Activated gamma-delta T cell treated with anti-CD3 and anti-CD28 coated beads, Interleukin-2, amount 50 U/mL, for 16 hours (primary cell): ENCODE measurements at places on chromosomes 13 and 19.

DNA sequence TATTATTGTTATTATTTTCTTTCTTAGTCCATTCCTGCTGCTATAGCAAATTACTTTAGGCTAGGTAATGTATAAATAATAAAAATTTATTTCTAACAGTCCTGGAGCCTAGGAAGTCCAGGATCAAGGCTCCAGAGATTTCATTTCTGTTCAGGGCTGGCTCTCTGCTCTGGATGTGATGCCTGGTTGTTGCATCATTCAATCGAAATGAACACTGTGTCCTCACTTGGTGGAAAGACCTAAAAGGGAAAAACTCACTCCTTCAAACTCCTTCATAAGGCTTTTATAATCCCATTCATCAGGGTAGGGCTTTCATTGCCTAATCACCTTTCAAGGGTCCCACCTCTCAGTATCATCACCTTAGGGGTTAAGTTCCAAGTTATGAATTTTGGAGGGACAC is 395.0 kb downstream of the EFNB2 start:
- DNase-seq: no peak

DNA sequence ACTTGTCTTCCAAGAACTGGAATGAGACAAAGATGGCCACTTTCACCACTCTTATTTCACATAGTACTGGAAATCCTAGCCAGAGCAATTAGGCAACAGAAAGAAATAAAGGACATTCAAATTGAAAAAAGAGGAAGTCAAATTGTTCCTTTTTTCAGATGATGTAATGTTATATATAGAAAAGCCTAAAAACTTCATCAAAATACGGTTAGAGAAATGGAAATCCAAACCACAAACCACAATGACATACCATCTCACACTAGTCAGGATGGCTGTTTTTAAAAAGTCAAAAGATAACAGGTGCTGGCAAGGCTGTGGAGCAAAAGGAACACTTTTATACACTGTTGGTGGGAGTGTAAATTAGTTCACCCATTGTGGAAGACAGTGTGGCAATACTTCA is 113.3 kb upstream of the SPRY2 start:
- no peak for DNase-seq

DNA sequence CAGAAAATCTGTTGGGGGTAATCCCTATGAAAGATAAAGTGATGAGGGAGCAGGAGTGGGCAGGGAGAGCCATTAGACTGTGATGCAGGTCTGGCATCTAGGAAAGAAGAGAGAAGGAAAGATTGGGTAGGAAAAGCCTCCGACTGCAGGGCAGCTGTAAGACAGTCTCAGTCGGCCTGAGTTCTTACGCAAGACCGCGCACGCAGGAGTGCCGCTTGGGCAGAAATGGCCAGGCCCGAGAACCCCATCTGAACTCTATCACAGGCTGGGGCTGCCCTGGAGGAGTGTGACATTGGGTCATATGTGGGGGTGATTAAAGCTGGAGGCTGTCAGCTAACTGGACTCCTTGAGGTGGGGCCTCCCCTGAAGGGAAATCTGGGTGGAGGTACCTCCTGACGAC is 13.9 kb upstream of the FBXL3 start:
- no peak for DNase-seq

DNA sequence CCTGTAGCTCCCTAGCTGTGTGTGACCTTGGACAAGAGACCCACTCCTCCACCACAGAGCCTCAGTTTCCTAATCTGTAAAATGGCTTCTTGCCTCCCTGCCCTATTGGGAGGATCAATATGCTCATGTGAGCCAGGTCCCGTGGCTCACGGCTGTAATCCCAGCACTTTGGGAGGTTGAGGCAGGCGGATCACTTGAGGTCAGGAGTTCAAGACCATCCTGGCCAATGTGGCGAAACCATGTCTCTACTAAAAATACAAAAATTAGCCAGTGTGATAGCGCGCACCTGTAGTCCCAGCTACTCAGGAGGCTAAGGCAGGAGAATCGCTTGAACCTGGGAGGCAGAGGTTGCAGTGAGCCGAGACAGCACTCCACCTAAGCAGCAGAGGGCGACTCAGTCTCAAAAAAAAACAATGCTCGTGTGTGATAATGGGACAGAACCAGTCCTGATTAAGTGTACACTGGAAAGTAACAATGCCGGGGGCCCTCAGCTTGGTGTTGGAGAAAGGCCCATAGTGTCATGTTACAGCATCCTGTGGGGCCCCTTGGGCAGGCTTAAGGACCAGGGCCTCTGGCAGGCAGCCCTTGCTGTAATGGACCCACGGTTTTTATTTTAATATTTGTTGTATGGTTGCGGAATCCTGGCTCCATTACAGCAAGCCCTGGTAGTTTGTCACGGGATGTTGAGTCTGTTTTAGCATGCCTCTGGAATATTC is 6.8 kb downstream of the RPS11 start:
- no peak for DNase-seq

- no peak for DNase-seq
Measured at GRCh38 chr13:113740286-113740556, 18.8 kb upstream of the TMEM255B start.

DNA sequence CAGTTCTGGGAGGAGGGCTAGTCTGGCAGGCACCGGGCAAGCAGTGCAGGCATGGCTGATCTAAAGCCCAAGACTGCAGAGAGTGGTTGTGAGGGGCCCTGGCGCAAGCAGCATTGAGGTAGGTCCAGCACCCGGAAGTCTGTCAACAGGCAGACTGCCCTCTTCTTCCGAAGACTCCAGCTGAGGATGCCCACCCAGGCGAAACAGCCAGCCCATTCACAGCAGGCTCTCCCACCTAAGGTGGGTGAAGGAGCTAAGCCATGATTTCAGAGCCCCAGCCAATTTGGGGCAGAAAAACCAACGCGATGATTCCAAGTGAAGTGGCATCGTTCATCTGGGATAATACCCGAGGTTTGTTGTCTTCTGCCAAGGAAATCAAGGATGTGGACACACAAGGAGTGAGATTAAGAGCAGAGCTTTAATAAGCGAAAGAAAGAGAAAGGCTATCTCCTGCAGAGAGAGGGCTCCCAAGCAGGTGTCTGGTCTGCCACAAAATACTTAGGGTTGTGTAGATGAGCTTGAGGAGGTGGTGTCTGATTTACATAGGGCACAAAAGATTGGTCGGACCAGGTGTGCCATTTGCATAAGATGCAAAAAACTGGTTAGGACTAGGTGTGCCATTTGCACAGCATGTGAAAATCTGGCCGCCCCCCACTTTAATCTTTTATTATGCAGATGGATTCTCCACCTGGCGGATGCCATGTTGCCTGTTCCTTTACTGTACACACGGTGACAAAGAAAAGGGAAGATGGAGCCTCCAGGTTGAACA is 22.6 kb downstream of the FAM124A start:
- no peak for DNase-seq

DNA sequence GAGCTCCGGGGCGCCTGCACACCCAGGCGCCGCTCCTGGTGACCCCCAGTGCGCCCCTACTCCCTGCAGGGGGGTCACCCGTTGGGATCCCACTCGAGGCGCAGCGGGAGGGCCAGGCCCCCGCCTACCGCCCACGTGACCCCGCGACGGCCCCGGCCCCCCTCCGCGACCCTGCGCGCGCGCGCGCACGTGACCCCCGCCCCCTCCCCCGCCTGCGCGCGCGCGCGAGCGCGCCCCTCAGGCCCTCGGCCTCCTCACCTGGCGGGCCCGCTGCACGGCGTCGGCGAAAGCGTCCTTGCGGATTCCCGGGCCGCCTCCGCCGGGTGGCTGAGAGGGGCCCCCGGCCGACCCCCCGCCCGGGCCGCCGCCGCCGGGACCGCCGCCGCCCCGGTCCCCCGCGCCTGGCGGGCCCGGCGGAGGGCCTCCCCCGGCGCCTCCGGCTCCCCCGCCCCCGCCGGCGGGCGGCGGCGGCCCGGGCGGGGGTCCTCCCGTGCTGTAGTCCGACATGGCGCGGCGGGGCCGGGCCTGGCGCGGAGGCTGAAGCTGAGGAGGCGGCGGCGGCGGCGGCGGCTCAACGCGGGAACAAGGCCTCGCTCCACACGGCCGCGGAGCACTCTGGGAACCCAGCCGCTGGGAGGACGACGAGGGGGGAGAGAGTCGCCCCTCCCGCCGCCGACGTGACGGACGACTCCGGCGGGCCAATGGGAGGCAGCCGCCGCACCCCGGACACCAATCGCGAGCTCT is at the start of gene KHSRP:
Gene KHSRP (minus strand): TSS at position 617 of the 744 bp plus-strand sequence. CDS start 110 bp downstream, at position 507.
- no peak for DNase-seq

- no peak for DNase-seq
Measured at GRCh38 chr19:632579-633067, 714 bp downstream of the POLRMT start.

DNA sequence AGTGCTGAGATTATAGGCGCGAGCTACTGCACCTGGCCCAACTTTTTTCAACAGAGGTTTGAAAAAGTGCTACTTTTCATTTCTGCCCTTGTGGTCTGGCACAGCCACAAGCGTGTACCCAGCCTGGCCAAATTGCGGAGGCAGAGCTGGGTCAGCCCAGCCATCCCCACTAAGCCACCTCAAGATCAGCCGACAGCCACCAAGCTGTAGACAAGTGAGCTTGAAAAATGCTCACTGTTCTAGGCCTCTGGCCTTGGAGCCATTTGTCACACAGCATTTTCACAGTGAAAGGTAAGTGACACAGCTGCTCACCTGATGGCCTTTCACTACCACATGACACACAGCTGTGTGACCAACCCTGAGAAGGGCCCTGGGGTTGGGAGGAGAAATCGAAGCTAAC is 27.3 kb downstream of the DNMT1 start:
- DNase-seq: no peak

DNA sequence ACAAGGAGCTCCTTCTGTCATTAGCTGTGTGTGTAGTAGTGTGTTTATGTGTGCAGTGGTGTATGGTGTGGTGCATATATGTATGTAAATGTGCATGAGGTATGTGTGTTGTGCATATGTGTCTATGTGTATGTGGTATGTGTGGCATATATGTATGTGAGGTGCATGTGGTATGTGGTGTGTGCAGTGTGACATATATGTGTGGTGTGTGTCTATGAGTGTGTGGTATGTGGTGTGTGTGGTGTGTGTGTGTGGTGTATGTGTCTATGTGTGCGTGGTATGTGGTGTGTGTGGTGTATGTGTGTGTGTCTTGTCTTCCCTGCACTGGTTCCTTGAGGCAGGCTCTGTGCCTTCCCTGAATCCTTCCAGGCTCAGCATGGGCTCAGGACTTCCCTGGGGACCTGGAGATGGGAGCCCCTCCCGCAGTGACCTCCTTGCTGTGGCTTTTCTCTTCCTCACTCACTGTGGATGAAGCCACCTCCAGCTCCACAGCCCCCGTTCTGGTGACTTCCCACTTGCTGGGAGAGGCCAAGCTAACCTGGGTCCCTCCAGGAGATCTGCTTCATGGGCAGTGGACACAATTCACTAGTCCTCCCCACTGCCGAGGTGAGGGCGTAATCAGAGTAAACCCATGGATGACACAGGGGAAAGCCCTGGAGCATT is 64.2 kb downstream of the CCDC70 start:
- no peak for DNase-seq

DNA sequence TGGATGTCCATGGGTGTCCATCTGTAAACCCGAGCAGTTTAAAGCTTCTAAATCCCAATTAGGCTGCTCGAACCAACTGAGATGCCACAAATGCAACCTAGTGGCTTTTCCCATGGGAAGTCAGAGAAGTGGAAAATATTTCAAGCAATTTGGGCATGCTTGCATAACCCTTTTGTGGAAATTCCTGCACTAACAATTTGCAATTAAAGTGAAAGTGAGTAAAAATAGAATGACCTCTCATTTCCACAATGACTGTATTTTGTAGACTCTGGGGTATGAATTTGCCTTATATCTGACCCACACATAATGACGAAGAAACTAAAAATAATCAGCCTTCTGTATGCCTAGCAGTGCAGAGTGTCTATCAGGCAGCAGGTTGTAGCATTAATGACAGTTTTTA is 91.8 kb upstream of the TSC22D1 start:
- DNase-seq: no peak

DNA sequence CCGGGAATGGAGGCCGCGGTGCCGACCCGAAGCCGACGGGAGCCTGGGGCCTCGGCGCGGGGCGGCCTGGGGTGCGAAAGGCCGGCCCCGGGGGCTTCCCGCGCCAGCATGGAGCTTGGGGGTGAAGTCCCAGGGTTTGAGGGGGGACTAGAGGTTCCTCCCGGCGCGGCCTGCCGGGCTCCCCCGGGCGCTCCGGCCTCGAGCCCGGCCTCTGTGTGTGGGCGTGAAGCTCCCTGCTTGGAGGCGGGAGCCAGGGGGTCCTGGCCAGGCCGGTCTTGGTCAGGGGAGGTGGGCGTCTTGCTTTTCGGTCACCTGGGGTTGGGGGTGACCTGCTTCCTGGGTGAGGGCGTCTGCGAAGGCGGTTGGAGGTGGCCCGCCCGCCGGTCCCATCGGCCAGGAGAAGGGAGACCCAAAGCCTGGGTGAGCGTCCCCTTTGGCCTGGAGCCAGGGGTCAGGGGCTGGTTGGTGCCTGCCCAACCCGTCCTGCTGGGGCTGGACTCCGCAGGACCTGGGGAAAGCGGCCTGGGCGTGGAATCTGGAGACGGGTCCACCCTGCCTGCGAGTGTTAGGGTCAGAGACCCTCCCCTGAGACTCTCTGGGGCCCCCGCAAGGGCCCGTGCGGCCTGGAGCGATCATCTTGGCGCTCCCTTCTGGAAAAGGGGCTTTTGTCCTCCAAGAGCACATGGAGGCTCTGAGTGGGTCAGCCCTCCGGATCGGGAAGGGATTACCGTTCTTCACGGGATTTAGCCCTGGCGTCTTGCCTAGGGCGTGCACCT is 535 bp downstream of the BSG start:
- no peak for DNase-seq

GRCh38 chr13:106156468-106156867 is 379.0 kb downstream of the EFNB2 start:
- no peak for DNase-seq

GRCh38 chr13:36288794-36289391 is 8.7 kb downstream of the CCDC169 start:
- no peak for DNase-seq

- no peak for DNase-seq
Measured at GRCh38 chr13:66532146-66532545, 698.0 kb downstream of the PCDH9 start.

- DNase-seq: no peak
Measured at GRCh38 chr13:42011601-42012350, 36.7 kb upstream of the DGKH start.

DNA sequence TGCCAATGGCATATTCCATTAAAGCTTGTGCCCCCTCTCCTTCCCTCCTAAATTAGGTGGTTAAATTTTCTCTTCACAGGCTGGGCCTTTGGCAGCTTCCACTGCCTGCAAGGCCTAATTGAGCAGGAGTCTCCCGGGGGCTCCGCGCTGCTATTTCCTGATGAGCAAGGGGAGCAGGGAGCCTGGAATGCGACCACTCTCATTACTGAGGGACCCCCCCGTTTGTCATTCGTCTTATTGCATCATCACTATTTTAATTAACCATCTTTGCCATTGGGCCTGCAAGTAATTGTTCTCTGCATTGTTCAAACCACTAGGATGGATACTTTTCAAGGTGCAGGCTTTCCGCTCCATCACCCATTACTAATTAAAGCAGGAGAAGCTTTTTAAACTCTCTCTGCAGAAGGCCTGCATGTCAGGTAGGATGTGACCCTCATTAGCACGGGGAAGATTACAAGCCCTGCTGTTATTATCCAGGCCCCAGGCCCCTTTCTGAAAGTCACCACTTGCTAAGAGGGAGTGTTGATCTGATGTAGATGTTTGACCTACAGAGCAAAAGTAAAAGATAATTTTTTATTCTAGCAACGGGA is 142.3 kb downstream of the OXGR1 start:
- DNase-seq: no peak

- DNase-seq: peak; percentile 68
Measured at GRCh38 chr19:7925171-7925851, 624 bp downstream of the CTXN1 start.
